ENCODE measurements at places on chromosomes 6 and 20.

DNA sequence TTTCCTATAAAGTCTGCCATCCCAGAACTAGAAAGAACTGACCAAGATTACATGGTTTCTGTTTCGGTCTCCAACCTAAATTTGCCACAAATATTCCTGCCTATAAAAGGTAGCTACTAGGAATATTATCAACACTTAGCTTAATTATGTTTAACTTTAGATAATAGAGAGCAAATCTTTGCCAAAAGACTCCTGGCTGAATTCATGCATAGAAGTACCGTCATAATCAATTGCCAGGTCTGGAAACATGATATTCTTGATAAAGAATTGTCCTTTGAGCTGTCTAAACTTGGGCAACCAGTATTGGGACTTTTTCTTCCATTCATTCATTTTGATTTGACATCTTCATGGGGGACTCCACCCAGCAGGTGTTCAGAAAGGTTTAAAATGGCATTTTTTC is 22.4 kb downstream of the CALHM6 start:
- no peak for DNase-seq

GRCh38 chr6:35082733-35083403 is 58.3 kb downstream of the TCP11 start:
- no peak for DNase-seq

DNA sequence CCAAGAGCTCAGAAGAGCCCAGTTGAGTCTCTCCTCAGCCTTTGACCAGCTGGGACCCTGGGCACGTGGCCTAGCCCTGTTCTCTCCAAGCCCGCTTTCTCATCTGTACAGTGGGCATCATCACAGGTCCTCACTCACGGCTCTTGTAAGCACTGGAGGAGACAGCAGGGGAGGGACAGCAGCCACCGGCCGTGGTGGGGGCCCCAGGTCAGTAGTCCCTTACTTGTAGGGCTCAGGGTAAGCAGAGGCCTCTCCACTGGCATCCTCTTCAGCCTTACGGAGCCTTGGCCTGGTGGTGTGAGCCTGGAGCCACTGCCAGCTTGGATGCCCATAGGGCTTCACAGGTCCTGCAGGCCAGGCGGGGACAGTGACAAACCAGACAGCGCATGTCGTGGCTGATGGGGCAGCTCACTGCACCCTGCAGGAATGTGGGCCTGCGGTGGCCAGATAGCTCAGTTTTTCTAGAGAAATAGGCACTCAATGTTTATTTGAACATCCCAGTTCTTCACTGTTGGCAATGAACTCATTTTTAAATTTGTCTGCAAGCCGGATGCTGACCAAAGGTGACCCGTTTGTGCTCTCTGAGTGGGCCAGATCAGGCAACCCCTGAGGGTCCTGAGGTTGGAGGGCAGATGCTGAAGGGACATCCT is 65.1 kb downstream of the ADNP start:
- DNase-seq: no peak

- DNase-seq: no peak
These were observed 220.1 kb downstream of the HACE1 start for GRCh38 chr6:104639668-104640067.

- no peak for DNase-seq
These were observed 1.4 kb downstream of the GRIK2 start for GRCh38 chr6:101394936-101395335.
